ENCODE measurements at places on chromosomes 6 and 20.

- no peak for DNase-seq
These were observed 241.4 kb downstream of the IBTK start for GRCh38 chr6:82006027-82006738.

DNA sequence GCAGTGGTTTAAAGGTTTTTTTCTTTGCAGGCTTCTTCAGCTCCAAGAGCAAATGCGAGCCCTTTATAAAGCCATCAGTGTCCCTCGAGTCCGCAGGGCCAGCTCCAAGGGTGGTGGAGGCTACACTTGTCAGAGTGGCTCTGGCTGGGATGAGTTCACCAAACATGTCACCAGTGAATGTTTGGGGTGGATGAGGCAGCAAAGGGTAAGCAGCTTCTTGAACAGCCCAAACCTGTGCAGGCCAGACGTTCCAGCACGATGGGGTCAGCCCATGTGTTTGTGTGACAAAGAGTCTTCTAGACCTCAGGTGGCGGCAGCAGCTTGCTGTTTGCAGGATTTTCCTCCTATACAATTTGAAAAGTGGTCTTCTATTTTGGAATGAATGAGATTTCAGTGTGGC, 17.7 kb downstream of the DSP start:
- no peak for DNase-seq

DNA sequence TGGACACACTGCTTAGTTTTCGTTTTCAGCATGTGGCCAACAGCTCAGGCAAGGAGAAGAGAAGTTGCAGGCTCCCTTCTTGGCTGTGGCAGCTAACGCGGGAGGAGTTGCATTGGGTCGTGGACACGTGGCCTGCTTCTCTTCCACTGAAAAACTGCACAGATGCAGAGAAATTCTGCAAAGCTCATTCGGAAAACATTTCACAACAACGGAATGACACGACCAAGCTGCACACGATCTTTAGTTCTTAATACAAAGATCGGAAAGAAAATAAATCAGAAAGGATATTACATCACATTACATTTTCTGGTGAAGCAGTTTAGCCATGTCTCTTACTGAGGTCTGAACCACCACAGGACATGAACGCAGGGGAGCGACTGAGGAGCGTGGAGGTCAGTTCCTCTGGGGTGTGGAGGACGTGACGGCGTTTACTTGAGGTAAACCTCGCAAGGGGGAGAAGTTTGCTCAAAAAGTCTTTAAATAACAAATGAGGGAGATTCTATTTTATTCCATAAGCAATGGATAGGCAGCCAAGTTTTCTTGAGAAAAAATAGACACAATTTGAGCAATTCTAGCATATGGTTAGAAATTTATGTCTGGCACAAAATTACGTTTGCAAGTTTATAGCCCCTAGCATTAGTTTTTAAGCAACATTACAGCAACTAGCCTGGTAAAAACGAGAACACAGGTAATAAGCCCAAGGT, 178.3 kb downstream of the THBS2 start:
- DNase-seq, result no peak

DNA sequence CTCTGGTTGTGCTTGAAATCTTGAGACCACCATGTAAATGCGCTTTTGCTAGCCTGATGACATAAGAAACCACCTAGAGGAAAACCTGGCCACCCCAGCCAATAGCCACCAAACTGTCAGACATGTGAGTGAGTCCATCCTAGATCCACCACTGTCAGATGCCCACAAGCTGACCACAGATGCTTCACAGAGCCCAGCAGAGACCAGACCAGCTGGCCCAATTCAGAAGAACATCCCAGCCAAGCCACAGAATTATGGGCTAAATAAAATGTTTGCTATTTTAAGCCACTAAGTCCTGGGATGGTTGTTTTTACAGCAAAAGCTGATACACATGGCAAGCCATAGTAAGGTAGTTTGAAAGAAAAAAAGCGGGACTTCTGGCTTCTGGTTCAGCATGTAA, 425.3 kb downstream of the KIF16B start:
- no peak for DNase-seq

DNA sequence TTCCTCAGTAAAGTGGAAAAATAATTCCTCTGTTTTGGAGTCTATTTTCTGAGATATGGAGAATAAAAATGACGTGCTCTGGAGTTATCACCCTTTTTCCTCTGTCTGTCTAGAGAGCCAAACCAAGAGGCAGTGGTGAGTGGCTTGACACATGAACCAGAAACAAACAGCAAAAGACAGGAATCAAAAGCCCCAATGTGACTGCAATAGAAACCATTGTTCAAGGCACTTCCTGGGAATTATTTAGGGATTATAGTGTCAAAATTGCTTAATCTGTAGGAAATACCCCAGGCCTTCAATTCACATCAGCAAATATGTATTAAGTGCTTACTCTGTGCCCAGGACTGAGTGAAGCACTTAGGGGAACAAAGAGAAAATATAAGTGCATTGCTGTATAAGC, 560.4 kb upstream of the JAG1 start:
- DNase-seq, result no peak

- DNase-seq, result no peak
These were observed 252.9 kb upstream of the KCNG1 start for GRCh38 chr20:51275826-51276225.

DNA sequence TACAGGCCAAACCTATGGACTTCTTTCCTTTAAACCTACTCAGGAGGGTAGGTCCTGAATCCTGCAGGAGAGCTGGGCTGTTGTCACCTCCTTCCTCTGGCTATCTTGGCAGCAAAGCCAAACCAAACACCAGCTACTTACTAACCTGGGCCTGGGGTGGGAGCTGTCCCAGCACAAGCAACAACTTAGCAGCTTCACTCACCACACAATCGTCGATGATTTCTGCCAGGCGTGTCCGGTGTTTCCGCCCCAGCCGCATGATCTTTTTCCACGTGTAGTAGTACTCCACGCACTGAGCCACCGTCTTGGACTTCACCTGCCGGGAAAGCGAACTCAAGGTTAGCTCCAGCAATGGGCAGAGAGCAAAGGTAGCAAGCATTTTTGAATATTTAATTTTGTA, 25.4 kb upstream of the MRPS10 start:
- no peak for DNase-seq

DNA sequence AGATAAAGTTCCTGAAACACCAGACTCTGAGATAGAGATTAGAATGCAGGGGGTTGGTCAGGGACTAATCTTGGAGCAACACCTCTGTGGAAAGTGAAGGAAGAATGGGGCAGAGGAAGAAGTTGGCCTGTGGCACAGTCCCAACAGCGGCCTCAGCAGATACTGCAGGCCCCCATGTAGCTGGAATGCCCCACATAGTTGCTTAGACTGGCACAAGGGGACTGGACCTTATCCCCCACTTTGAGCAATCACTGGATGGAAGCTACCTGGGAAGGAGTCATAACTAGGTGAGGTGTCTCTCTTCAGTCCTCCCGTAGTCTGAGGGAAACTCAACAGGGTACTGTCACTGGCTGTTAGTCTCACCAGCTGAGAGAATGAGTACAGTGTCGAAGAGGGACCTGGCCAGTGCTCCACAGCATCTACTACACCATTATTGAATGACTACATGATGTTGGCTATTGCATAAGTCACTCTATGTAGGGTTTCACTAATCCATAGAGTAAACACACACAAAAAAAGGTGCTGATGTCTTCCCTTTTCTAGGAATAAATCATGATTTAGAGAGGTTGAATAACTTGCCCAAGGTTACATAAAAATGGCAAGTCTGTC, 47.5 kb downstream of the ADGRG6 start:
- no peak for DNase-seq

DNA sequence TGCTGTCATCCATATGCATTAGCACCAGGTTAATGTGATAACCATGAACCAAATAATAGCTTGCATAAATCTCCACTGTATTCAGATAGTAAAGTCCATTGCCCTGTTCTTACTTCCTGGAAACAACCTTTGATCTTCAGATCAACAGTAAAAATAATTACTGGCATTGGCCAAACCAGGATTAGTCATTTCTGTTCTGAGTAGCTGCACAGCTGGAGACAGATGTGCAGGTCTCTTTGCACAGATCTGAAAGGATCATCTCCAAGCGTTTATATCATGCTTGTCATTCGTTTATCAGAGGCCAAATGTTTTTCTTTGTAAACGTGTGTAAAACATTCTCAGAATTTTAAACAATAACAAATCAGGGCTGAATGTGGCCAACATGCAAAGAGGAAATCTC, 134.4 kb upstream of the HMGCLL1 start:
- DNase-seq, result no peak

- no peak for DNase-seq
These were observed 284.7 kb upstream of the CITED2 start for GRCh38 chr6:139659196-139659595.

DNA sequence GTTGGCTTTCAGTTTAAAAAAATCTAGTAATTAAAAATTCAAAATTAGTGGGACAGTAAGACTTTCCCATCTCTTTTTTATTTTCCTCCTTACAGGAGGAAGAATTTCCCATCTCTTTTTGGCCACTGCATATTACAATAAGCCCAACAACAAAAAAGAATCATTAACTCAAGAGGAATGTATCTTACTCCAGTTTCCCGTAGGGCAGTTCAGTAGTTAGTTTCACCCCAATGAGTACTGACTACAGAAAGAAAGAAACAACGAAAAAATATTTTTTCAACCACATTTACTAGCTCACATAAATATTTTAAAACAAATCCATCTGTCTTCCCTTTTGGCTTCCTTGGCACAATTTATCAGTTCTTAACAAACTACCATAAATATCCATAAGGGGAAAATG, 14.9 kb upstream of the BLOC1S5 start:
- DNase-seq, result no peak

- no peak for DNase-seq
These were observed 10.2 kb downstream of the ADNP start for GRCh38 chr20:50920997-50921396.

- DNase-seq, result no peak
These were observed 80.2 kb downstream of the PLCB1 start for GRCh38 chr20:8212286-8212685.

DNA sequence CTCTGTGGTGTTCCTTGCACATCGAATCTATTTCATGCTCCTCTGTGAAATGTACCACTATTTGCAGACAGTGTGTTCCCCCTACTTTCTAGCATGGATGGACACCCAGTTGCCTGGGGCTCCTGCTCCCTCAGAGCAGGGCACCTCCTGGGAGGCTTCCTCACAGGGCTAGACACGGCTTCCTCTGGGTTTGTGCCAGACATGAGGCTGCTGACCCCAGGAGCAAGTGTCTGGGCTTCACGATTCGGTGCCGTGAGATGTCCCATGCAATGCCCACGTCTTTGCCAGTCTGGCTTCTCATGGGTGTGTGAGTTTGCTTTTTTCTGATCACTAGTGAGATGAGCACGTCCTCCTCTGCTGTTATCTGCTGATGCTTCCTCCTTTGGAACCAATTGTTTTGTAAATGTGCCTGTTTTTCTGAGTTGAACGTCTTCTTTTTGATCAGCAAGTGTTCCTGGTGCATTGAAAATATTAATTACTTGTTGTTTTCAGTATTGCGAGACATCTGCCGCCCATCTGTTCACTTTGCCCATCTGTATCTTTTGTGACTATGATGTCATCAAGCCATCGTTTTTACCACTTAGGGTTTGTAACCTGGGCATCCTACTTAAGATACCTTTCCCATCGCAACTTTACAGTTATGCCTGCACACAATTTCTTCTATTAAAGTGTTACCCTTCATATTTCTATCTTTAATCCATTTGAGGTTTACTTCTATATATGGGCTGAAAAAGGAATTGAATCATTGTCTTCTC, 92.0 kb downstream of the TTLL2 start:
- no peak for DNase-seq

GRCh38 chr20:9241232-9241692, 172.4 kb downstream of the PLCB4 start:
- no peak for DNase-seq

DNA sequence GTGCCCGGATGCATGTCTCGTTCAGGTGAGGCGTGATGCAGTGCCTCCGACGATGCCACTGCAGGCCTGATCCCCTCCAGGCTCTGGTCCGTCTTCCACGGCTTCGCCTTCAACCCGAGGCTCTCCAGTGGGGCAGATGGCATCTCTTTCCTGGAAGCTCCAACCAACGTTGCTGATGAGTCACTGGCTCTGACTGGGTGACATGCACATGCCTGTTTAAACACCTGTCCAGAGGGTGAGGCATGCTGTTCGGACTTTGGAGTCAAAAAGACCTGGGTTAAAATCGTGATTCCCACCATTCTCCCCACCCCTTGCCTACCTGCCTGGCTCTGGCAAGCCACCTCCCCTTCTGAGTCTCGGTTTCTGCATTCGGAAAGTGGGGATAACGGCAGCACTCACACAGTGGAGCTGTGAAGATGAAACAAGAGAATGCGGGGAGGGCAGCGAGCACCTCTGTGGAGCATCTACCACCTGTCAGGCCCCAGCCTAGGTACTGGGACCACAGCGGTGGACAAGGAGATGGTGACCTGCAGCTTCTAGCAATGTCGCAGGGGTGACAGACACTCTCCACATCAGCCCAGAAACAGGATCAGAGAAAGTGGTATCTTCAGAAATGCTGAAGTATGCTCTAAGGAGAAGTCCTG, 8.5 kb upstream of the EDN3 start:
- no peak for DNase-seq

DNA sequence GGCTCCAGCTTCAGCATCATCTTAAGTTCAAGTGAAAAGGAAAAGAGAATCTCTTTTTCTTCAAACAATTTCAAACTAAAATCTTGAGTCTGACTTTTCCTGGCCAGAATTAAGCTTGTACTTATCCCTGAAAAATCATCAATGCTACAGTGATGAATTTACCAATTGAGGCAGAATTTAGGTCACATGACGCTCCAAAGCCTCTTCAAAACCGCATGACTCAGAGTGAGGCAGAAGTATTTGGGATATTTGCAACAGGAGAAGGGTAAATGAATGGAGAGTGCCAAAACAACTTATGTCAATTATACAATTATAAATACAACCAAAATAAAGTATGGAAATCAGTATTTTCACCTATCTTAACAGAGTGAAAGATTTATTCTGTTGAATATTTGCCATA, 515.5 kb downstream of the COL12A1 start:
- DNase-seq, result no peak

DNA sequence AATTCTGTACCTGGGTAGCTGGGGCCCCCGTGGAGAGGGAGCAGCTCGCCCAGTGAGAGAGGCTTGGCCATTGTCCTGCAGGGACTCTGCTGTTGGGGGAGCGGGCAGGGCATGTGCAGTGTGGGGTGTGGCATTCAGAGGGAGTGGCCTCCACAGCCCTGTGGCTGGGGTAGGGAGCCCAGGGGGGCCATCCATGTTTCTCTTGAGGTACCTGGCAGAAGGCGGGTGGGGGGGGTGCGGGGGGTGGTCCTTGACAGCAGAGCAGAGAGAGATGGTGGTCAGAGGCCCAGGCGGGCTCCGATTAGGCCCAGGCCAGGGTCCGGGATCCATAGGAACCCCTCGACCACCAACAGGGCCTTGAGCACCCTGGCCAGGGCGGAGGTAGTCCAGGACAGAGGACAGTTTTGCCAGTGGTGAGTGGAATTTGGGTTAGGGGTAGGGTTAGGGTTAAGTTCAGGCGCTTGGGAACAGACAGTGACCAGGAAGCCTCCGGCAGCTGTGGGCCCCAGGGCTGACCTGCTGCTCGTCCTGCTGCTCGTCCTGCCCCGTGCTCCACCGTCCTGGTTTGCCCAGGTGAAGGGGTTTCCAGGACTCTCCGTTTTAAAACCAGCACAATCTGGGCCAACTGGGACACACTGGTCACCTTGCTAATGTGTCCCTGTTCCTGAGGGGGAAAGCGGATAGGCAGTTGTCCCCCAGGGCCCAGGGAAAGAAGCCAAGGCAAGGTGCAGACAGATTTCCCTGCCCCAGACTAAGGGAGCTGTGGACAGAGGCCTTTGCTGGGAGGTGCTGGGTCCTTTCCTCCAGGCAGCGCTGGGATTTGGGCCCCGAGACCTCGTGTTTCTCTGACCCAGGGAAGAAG, 24.8 kb upstream of the MYT1 start:
- no peak for DNase-seq
